Effector CD4-positive, alpha-beta T cell (primary cell): ENCODE measurements at places on chromosomes 5 and 9.

- DNase-seq = no peak
Observed at GRCh38 chr9:107260437-107261081, 22.5 kb upstream of the RAD23B start.

DNA sequence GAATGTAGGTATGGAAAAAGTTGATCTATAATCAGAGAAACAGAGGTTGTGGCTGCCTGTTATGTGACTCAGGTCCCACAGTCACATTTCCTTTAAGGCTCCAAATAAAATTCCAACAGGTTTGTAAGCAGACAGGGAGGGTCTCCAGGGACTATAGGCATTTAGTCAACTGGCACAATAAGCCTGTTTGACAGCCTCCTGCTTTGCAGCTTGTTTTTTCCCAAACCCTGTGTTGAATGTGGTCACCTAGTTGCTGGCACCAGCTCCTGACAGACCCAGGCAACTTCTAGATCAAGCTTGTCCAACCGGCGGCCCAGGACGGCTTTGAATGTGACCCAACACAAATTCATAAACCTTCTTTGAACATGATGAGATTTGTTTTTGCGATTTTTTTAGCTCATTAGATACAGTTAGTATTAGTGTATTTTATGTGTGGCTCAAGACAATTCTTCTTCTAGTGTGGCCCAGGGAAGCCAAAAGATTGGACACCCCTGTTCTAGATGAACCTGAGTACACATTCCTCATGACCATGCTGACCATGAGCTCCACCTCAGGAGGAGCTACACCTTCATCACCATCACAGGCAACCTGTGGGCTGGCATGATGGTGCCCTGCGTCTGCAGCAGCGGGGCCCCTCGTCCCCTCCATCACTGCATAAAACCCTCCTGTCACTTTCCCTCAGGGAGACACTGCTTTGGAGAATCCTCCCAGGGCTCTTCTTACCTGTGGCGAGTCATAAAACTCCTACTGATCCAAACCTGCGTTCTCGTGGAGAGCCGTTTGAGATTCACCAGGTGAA is 15.7 kb upstream of the GRHPR start:
- no peak for DNase-seq

- DNase-seq = no peak
Observed at GRCh38 chr9:89175828-89176261, 2.8 kb downstream of the SHC3 start.

DNA sequence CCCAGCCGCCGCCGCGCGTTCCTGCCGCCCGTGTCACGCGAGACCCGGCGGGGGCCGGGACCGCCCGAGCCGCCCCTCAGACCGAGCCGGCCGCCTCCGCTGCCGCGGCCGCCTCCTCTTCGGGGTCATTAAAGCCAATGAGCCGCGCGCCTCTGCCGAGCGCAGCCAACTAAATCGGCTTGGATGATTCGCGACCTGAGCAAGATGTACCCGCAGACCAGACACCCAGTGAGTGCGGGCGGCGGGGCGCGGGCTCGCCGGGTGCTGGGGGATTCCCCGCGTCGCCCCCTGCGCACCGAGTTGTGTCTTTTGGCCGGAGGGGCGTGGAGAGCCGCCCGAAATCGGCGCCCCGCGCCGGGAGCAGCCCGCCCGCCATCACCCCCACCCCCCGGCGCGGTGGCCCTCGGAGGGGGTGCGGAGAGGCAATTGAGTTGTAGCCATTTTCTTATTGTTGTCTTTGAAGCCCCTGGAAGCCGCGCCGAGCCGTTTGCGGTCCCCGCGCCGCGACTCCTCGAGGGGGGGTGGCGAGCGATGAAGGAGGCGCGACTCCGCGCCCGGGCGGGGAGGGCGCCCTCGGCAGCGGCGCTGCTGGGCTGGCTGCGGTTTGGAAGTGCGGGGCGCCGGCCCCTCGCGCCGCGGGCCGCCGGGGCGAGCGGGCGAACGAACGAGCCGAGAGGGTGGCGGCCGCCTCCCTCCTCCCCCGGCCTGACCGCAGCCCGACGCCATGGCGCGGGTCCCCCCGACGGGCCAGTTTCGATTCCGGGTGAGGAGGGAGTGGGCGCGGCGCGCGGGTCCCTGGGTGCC is 1.0 kb downstream of the TLE4 start:
- peak; percentile 58 for DNase-seq

DNA sequence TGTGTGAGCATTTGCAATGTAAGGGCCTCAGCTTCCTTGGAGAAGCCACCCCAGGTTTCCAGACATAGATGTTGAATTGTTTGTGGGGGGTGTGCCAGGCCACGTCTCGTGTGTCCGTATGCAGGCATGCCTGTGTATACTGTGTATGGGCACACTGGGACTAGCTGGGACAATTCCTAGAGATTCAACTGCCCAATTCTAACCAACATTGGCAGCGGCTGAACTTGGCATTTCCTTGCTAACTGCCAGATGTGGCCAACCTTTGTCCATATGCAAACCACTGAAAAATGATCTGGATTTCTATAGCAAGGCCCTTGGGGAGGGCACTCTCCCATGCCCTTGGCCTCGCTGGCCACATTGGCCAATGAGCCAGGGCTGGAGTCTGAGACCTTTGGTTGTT is 50.3 kb downstream of the SAR1B start:
- no peak for DNase-seq

DNA sequence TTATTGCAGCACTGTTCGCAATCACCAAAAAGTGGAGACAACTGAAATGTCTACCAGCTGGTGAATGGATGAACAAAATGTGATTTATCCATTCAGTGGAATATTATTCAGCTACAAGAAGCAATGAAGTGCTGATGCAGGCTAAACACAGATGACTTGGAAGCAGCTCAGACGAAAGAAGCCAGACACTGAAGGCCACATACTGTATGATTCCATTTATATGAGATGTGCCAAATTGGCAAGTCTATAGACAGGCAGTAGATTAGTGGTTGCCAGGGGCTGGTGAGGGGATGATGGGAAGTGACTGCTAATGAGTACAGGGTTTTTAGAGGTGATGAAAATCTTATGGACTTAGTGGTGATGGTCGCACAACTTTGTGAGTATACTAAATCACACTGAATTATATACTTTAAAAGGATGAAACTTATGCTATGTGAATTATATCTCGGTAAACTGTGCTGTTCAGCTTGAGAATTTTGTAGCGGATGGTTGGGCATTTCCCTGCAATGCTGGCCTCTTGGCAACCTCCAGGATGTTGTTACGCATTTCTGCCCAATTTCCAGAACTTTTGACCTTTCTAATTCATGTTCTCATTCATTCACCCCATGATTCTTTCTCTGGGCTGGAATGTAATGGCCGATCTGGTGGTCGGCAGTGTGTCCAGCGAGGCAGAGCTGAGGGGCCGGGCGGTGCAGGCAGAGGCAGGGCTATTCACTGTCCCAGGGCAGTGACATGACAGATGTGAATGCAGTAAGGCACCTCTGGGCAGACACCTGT is 22.0 kb upstream of the WNK2 start:
- no peak for DNase-seq

DNA sequence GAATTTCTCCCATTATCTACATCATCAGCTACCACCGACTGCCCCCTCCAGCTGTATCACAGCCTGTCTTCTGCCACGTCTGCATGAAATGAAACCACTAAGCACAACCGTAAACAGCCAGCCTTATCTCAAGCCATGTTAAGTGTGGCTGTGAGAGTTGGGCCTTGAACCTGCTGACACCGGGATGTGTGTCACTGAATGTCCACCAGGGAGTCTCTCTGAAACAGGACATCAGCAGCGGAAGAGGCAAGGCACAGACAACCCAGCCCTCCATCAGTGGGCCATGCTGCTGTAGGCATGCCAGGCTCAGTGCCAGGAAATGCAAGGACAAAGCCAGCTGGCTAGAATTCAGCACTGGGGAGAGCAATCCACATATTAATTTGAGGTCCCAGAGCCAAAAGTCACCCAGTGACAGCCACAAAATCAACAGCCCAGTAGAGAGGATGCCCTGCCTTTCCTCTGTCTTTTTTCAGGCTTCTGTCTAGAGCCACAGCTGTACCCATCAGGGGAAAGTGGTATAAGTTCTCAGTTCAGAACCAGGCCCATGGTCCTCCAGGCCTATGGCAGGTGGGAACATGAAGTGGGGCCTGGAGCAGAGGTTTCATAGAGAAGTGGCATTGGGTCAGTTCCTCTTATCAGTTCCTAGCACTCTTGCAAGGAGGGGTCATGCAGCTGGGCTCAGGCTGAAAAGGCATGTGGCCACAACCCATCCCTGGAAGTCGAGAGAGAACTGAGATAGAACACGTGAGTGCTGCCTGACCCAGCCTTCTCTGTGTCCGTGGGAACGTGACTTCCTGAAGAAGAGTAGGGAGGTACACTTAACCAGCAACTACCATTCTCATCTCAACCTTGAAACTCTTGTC is 199.4 kb downstream of the ESM1 start:
- DNase-seq = no peak

DNA sequence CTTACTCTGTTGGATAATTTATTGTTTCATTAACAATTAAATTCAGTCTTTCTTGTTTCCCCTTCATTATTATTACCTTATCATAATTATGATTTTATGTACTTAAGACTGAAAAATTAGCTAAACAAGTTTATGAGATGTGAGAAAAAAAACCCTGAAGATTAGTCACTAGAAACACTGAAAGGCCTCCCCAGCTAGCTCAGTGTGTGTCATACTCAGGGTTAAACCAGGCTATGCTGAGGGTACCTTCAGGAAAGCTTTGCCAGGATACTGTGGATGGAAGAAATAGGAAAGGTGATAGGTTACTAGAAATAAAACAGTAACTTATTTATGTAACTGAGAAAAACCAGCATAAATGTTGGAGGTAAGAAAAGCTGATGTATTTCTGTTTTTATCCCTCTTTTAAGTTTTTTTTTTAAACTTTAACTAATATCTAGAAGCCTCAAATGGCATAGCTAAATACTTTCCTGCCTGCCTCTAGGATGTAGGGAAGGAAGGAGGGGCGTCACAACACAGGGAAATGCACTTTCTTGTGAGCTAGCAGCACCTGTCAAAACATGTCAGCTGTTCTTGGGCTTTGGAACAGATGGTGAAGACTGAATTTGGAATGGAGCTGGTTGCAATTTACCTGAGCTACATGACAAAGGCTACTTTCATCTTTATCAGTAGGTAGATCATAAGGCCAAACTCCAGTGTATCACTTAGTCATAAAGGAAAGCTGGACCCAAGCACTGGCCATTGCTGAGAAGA is 24.2 kb downstream of the NMRK1 start:
- no peak for DNase-seq

GRCh38 chr9:82645600-82645999 is 417.3 kb downstream of the RASEF start:
- no peak for DNase-seq

GRCh38 chr9:90062982-90063381 is 458.2 kb downstream of the GADD45G start:
- no peak for DNase-seq

- DNase-seq = no peak
Observed at GRCh38 chr9:37300620-37301019, 121.9 kb upstream of the GRHPR start.

- no peak for DNase-seq
Observed at GRCh38 chr9:69785757-69786156, 25.9 kb upstream of the PTAR1 start.
